ENCODE measurements at places on chromosomes 2 and 18.

GRCh38 chr2:180872255-180872654, 108.2 kb upstream of the UBE2E3 start:
- no peak for DNase-seq

DNA sequence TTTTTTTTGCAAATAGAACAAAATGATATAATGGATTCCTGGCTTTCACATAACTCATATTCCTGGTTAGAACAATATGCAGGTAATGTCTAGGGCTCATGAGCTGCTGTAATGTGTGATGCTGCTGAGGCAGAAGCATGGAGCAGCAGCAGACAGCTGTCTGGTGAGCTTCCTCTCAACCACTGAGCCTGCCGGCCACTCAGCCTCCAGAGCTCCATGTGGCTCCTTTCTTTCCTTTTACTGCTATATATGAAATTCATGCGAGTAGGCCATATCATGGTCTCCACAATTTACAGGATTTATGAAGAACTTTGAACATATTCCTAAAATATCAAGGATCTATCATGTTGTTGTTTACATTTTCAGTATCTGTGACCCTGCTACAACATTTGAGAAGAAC, 120.9 kb downstream of the MEP1B start:
- no peak for DNase-seq

DNA sequence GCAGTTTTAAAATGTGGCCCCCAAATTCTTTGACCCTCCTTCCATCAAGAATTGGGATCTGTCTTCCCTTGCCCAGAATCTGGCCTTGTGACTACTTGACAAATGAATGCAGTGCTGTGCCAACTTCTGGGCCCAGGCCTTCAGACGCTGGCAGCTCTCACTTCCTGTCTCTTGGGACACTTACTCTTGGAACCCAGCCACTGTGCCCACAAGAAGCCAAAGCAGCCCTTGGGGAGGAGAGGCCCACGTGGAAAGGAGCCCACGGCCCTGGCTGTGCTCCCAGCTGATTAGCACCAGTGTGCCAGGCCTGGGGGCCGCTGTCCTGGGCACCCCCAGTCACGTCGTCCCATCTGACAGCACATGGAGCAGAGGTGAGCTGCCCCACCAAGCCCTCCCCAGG, 56.6 kb downstream of the RPL37A start:
- no peak for DNase-seq

DNA sequence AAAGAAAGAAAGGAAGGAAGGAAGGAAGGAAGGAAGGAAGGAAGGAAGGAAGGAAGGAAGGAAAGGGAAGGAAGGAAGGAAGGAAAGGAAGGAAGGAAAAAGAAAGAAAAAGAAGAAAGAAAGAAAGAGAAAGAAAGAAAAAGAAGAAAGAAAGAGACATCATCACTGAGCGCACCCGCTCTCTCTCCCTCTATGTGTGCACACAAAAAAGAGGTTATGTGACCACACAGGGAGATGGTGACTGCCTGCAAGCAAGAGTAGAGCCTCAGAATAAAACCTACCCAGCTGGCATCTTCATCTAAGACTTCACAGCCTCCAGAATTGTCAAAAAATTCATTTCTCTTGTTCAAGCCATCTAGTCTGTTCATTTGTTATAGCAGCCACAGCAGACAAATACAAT, 1307.4 kb upstream of the ACVR2A start:
- no peak for DNase-seq

GRCh38 chr2:235139956-235140800, 188.4 kb downstream of the SH3BP4 start:
- no peak for DNase-seq

DNA sequence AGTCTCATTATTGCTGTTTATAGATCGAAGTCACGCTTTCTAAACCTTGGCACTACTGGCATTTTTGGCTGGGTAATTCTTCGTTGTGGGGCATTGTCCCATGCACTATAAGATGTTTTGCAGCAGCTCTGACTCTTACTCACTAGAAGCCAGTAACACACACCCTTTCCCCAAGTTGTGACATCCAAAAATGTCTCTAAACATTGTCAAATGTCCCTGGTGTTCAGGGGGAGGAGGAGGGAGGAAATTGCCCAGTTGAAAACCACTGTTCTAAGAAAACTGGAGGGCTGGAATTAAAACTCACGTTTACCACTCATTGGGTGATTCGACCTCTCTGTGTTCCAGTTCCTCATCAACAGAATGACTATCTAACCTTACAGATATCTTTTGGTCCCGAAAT, 115.7 kb upstream of the KLF7 start:
- no peak for DNase-seq
